ENCODE measurements at places on chromosomes 16 and 17.
A peak's percentile ranks its signal among the peaks of the same experiment; 100 is the strongest.

GRCh38 chr16:54886078-54886477, 44.6 kb upstream of the IRX5 start:
- no peak for DNase-seq

GRCh38 chr17:81365148-81365600, 30.1 kb upstream of the BAHCC1 start:
- DNase-seq: no peak

GRCh38 chr16:19805459-19806162, 79.0 kb downstream of the GPRC5B start:
- no peak for DNase-seq

DNA sequence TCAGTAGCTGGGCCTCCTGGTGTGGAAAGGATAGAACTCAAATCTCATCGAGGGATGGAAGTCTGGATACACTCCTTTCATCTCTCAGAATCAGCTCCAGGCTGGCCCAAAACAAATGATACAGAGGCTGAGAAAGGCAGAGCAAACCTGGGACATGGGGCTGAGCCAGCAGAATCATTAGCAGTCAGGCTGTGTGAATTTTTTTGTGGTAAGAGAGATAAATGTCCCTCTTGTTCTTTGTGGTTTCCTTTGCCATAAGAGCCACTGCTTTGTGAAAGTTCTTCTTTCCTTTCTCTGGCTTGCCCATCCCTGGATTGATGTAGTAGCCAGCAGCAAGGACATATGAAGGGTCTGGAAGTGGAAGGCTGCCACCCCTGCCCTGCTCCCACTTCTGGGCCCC, 146.2 kb downstream of the CDH13 start:
- DNase-seq: no peak

DNA sequence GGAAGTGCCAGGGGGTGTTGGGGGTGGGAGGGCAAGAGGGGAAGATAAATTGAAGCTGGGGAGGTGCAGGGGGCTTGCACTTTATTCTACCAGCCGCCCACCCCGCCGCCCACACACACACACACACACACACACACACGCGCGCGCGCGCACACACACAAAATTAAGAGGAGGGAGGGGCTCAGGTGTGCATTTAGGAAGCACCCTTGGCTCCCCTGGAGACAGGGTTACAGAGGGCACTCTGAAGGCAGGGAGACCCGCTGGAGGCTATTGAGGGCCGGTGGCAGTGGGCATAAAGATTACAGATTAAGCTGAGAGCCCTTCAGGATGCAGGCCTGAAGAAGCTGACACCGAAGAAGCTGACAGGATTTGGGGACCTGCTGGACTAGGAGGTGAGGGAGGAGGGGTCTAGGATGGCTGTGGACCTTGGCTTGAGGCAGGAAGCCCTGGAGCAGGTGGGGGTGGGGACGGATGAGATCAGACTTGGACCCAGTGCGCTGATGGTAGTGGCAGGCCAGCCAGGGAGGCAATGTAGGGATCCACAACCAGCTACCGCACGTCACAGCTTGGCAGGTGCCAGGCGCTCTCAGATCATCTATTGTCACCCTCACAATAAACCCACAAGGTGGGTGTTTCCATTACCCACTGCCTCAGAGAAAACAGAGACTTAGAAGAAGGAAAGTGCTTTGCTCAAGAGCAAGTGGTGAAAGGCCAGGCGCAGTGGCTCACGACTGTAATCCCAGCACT, 772 bp upstream of the SAMD14 start:
- peak; percentile 83 for DNase-seq

All from cerebellum (tissue), 4 donors.